ENCODE measurements at places on chromosomes 6 and 20.

GRCh38 chr6:31805939-31806469 lies 762 bp downstream of the LSM2 start:
- DNase-seq = no peak

DNA sequence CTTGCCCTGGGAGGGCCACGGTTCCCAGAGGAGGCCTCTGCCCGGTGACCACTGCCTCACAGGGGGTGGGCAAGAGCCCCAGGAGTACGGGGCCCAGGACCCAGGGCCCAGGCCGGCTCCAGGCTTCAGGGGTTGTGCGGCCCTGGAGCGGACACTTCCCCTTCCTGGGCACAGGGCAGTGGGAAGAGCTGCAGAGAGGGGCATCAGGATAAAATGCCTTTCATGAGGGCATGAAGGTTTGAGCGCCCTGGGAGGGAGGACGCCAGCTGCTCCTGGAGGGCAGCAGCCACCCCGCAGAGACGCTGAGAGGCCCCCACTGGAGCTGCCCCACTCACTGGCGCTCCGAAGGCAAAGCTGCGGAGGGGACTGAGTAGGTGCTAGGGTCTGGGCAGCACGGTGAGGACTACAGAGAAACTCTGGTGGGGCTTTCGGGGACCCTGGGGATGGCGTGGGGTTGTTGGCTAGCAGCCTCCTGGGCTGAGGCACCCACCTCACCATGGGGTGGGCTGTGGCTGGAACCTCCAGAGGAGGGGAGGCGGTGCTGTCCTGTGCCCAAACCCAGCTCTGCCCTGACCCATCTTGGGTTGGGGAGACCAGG lies 10.4 kb downstream of the LAMA5 start:
- DNase-seq = no peak

- DNase-seq = no peak
Measured at GRCh38 chr6:32126880-32127279, 1.2 kb downstream of the ATF6B start.

DNA sequence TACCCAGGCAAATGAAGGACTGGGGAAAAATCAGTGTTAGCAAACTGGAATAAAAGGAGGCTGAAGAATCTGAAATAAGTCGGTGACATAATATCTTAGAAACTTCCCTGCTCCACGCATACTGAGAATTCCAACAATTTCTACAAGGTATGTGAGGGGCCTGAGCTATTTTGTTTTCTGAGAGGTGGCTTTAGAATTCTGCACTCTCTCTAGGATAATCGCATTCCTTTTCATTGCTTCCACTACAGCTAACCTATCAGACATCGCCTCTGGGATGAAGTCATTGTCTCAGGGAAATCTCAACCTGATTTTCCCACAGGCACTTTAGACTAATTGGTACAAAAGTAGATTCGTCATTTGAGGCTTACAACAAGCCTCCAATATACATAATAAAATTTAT lies 740.8 kb downstream of the PHF3 start:
- DNase-seq = no peak

DNA sequence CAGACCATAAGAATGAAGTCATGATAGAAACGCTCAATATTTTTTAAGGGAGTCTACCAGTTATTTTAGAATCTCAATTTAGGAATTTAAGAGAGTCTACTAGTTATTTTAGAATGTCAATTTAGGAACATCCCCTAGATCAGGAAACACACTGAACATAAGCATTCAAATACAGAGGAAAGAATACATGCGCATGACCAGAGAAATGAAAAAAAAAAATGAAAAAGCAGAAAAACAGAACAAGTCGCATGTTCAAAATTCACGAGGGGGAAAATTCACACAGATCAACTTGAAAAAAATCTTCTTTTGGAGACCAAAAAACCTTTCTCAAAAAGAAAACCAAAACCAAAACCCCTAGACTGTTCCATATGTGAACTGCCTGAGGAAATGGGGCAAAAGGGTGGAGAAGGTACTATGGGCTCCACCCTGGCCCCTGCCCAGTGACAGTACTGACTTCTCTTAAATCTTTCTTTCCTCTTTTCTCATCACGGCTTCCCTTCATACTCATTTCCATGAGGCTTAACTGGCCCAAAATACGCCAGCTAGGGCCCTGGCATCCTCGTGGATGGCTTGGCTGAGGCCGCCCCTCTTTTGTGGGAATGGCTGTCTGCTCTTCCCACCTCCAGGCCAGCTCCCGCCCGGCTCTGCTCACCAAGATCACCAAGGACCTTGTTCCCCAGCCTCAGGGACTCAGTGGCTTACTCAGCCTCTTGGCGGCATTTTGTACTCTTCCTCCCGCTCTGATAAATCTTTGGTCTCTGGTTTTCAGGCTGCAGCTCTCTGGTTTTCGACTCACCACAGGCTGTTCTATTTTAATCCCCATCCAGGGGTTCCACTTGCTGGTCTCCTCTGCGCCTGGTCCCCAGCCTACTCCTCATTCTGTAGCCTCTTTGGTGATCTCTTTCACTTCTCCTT lies 11.2 kb downstream of the ZBTB2 start:
- DNase-seq = no peak

- no peak for DNase-seq
Measured at GRCh38 chr20:48056218-48056617, 270.9 kb upstream of the SULF2 start.

GRCh38 chr6:6565069-6565468 lies 23.5 kb upstream of the LY86 start:
- DNase-seq = no peak
